ENCODE measurements at places on chromosomes 12 and 14. TPM values are rescaled to one million over a fixed set of nuclear protein-coding genes. Genes with fewer than 3 reads are reported as not detected.
A peak's percentile ranks its signal among the peaks of the same experiment; 100 is the strongest.

DNA sequence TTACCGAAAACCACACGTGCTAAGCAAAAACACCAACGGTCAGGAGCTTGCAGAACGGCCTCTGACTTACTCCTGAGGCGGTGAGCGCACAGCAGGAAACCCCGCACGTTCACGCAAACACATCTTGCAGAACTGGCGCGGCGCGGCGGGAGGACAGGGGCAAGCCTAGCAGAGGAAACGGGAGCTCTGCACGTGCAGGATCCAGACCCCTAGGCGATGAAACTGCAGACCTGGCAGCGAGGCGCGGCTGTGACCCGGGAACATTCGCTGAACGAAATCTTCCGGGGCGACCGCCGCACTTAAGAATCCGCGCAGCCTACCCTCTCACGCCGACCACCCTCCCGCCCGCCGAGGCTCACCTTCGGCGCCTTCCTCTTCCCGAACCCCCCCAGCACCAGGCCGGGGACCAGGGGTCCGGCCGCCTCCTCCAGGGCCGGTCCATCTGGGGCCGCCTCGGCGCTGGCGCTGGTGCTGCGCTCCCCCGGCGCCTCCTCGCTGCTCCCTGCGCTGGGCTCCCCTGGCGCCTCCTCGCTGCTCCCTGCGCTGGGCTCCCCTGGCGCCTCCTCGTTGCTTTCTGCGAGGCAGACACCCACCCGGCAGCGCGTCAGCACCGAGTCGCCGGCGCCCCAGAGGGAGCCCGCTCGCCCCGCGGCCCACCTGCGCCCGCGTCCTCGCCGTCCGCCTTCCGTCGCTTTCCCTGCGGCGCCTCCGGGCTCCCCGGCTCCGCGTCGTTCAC is 615 bp downstream of the DDX51 start:
- no peaks in the 10 kb centered on the region for H3K27me3 ChIP-seq
- H3K27ac ChIP-seq: peak overlapping the region; percentile 80
- H3K4me3 ChIP-seq: peak overlapping the region; percentile 90

GRCh38 chr14:21168055-21168454 is 12.2 kb upstream of the OR5AU1 start:
- no peaks in the 10 kb centered on the region for H3K36me3 ChIP-seq
- H3K4me1 ChIP-seq: no peaks in the 10 kb centered on the region
- H3K27ac ChIP-seq: no peak overlapping the region
- peaks cover 14% of the 10 kb centered on the region for H3K27me3 ChIP-seq
- no peak overlapping the region for H3K4me3 ChIP-seq
- peak; percentile 11 for DNase-seq

GRCh38 chr14:67441256-67441655 is 29.3 kb upstream of the PLEK2 start:
- no peak for DNase-seq
- H3K36me3 ChIP-seq: no peaks in the 10 kb centered on the region
- H3K4me3 ChIP-seq: no peak overlapping the region
- no peaks in the 10 kb centered on the region for H3K4me1 ChIP-seq

- H3K27me3 ChIP-seq: no peaks in the 10 kb centered on the region
- DNase-seq: no peak
- H3K36me3 ChIP-seq: peaks cover 10% of the 10 kb centered on the region
- H3K4me3 ChIP-seq: peak overlapping the region; percentile 94
- peak overlapping the region; percentile 94 for H3K27ac ChIP-seq
These were observed 824 bp downstream of the OAS1 start for GRCh38 chr12:112907415-112908157.

- no peaks in the 10 kb centered on the region for H3K36me3 ChIP-seq
- H3K27ac ChIP-seq: no peak overlapping the region
- peaks cover 21% of the 10 kb centered on the region for H3K4me1 ChIP-seq
- no peak for DNase-seq
- H3K27me3 ChIP-seq: no peaks in the 10 kb centered on the region
These were observed 81.9 kb downstream of the PELI2 start for GRCh38 chr14:56199982-56200577.

Gene SDSL
- total RNA-seq: not detected

DNA sequence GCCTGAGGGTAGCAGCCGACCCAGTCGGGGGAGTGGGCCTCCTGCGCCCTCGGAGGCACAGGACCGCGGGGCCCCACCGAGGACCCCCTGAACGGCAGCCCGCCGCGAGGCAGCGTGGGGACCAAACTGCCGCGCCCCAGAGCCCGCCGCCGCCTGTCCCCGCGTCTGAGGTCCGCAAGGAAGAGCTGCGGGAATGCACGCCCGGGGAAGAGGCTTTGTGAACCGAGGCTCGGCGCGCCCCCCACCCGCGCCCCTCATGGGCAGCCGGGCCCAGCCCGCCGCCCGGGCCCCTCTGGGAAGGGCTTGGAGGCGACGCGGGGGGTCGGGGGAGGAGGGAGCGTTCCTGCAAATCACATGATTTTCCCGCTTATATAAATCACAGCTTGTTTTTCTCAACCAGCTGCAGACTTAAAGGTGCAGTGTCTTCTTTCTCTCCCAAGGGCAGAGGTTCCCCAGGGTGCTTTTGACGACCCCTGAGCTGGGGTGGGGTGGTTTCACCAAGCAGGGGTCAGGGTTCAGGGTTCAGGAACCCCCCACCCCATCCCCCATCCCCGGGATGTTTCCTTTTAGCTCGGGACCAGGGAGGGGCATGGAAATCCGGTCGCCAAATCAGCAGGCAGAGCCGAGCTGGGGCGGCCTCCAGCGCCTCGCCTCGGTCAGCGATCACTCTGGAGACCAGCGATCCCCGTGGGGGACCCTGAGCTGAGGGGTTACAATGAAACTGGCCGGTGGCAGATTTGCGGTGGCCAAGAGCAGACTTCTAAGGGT is 44.7 kb upstream of the ATP23 start:
- H3K27me3 ChIP-seq: peaks cover 1% of the 10 kb centered on the region
- H3K27ac ChIP-seq: peak overlapping the region; percentile 100
- peaks cover 58% of the 10 kb centered on the region for H3K4me1 ChIP-seq
- H3K36me3 ChIP-seq: no peaks in the 10 kb centered on the region
- peak overlapping the region; percentile 64 for H3K4me3 ChIP-seq

GRCh38 chr12:25825446-25825845 is 133.0 kb upstream of the RASSF8 start:
- H3K4me3 ChIP-seq: no peak overlapping the region
- H3K4me1 ChIP-seq: no peaks in the 10 kb centered on the region
- DNase-seq: no peak
- no peak overlapping the region for H3K27ac ChIP-seq

- peaks cover 2% of the 10 kb centered on the region for H3K27me3 ChIP-seq
- no peaks in the 10 kb centered on the region for H3K36me3 ChIP-seq
- DNase-seq: no peak
- H3K4me1 ChIP-seq: peaks cover 2% of the 10 kb centered on the region
These were observed 316.2 kb downstream of the VRK1 start for GRCh38 chr14:97113339-97113738.

- H3K27me3 ChIP-seq: no peaks in the 10 kb centered on the region
- H3K4me3 ChIP-seq: no peak overlapping the region
- H3K36me3 ChIP-seq: no peaks in the 10 kb centered on the region
- DNase-seq: no peak
These were observed 268.7 kb downstream of the FBXL14 start for GRCh38 chr12:1325666-1326065.

GRCh38 chr12:46938071-46938678 is 112.4 kb upstream of the SLC38A4 start:
- H3K4me3 ChIP-seq: no peak overlapping the region
- peaks cover 9% of the 10 kb centered on the region for H3K27me3 ChIP-seq
- no peaks in the 10 kb centered on the region for H3K4me1 ChIP-seq

DNA sequence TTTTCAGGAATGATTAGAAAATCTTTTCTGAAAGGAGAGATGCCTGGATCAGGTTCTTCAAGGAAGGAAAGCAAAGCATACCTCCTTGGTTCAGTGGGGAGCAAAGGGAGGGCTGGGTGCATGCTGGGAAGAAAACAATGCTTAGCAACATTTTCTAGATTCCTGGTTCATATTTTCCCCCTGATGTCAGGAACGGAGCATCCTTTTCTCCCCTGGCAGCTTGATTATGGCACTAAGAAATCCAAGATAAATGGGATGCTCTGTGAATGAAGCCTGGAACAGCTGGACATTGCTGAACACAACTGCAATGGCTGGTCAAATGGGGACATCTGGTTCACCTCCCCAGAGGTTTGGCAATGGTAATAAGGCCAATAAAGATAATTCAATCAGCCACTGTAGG is 50.9 kb downstream of the KCNA5 start:
- no peak for DNase-seq
- H3K4me1 ChIP-seq: no peaks in the 10 kb centered on the region
- no peaks in the 10 kb centered on the region for H3K36me3 ChIP-seq
- no peak overlapping the region for H3K27ac ChIP-seq
- no peak overlapping the region for H3K4me3 ChIP-seq

DNA sequence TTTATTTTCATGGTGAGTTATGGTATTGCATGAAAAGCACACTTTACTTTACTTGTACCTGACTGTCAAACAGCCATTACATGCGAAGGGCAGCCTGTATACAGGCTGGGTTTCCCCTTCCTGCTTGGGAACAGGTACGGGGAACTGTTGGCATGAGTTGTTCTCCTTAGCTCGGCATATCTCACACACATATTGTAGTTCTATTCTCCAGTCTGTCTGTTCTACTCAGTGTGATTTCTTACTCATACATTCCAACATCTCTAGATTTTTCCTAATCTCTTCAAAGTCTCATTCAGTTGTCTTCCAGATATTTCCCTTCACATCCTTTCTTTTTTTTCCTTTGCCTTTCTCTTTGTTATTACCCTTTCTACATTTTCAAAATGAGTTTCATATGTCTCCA is 83.9 kb downstream of the HMGA2 start:
- H3K4me3 ChIP-seq: no peak overlapping the region
- no peaks in the 10 kb centered on the region for H3K36me3 ChIP-seq
- H3K27me3 ChIP-seq: peaks cover 5% of the 10 kb centered on the region
- no peaks in the 10 kb centered on the region for H3K4me1 ChIP-seq

DNA sequence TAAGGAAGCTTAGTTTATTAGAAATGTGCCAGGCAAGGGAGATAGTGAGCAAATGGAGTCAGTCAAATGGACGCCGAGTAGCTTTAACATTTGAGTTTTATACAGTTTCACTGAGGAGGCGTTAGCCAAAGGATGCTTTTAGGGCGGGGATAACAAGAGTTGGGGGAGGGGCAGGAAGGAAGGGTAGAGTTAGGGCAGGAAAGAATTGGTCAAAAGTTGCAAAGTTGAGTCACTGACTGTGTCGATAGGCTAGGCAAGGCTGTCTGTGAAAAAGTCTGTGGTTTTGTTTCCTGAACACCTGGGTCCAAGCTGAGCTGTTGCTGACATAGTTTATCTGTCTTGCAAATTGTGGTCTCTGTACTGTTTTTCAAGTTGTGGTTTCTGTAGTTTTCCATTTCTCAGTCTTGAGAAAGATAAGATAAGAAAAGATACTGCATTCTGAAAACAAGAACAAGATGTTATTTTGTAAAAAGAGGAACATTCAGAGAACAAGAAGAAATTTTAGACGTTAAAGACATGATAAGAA is 62.6 kb upstream of the RESF1 start:
- H3K4me3 ChIP-seq: peak overlapping the region; percentile 43
- H3K27me3 ChIP-seq: no peaks in the 10 kb centered on the region
- DNase-seq: peak; percentile 94
- peaks cover 49% of the 10 kb centered on the region for H3K4me1 ChIP-seq
- peaks cover 68% of the 10 kb centered on the region for H3K36me3 ChIP-seq

DNA sequence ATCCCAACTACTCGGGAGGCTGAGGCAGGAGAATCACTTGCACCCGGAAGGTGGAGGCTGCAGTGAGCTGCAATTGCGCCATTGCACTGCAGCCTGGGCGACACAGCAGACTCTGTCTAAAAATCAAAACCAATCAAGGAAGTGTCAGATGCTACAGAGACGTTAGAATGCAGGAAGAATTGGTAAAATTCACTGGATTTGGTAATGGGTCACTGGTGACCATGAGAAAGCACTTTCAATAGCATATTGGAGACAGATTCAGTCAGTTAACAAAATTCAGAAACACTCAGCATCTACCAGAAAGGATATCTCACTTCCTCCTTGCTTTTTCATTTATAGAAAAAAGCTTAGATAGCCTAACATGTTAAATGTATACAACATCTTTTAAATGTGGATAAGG is 17.5 kb downstream of the BIN2 start:
- H3K4me3 ChIP-seq: no peak overlapping the region
- no peak for DNase-seq
- H3K4me1 ChIP-seq: peaks cover 51% of the 10 kb centered on the region
- peaks cover 36% of the 10 kb centered on the region for H3K36me3 ChIP-seq
- H3K27me3 ChIP-seq: no peaks in the 10 kb centered on the region
